ENCODE measurements at places on chromosomes 3 and 15.

DNA sequence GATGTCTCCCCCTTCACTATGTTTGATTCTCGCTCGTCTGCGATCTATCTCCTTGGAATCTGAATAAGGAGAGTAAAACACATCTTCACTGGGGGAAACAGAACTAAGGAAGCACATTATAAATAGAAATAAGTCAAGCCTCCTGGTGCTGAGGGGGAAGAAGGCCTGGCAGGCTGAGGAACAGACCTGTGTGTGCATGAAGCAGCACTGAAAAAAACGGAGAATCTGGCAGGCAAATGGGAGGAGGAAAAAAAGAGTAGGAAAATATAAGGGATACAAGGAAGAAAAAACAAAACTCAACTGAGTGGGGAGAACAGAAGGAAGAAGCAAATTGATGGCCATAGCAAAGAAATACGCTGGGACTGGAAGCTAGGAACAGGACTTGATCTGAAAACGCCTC, 25.7 kb downstream of the PARP16 start:
- DNase-seq, result no peak

- no peak for DNase-seq
These were observed 221.2 kb upstream of the ALCAM start for GRCh38 chr3:105145511-105145910.

DNA sequence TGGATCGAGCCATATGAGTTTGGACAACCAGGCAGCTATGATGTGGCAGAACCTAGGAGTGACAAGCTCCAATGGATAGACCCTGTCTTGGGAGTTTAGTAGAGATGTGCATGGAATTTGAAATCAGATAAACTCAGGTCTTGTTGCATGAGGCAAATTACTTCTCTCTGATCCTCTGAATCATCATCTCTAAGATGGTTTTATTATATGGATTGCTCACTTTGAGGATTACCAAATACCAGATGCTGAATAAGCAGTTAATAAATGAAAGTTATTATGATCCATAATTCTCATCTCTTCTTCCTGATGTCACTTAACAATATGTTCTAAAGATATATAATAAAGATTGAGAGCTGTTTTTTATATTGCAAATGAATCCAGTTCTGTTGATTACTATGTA, 622.2 kb downstream of the NTRK3 start:
- DNase-seq, result no peak

DNA sequence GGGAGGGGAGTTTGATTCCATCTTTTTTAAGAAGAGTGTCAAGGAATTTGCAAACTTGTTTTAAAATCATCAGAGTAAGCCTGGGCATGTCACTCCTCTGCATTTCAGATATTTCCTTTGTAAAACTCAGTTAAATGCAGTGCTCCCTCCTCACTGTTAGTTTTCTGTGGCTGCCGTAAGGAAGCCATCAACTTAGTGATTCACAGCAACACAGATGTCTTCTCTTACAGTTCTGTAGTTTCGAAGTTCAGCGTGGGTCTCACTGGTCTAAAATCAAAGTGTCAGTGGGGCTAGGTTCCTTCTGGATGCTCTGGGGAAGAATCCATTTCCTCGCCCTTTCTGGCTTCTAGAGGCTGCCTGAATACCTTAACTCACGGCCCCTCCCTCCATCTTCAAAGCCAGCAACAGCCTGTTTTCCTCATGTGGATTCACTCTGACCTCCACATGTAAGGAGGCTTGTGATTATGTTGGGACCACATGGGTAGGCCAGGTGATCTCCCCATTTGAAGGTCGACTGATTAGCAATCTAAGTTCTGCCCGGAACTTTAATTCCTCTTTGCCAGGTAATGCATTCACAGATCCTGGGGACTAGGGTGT, 12.4 kb downstream of the ISG20 start:
- DNase-seq, result no peak

DNA sequence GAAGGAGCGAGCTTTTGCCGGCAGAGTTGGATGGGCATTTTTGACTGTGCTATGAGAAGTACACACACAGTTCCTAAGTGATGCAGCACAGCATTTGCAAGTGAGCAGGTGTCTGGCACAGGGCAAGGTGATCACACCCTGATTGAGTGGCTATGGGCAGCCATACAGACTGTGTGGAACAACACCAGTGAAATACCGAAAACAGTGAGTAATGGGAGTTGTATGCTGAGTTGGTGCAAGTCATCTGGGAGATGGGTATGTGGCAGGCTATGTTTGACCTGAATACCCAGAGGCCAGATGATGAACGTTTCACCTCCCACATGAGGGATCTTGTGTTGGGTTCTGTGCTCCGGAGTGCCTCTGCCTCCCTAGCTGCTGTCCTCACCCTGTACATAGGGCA, 53.5 kb upstream of the TIPARP start:
- no peak for DNase-seq

DNA sequence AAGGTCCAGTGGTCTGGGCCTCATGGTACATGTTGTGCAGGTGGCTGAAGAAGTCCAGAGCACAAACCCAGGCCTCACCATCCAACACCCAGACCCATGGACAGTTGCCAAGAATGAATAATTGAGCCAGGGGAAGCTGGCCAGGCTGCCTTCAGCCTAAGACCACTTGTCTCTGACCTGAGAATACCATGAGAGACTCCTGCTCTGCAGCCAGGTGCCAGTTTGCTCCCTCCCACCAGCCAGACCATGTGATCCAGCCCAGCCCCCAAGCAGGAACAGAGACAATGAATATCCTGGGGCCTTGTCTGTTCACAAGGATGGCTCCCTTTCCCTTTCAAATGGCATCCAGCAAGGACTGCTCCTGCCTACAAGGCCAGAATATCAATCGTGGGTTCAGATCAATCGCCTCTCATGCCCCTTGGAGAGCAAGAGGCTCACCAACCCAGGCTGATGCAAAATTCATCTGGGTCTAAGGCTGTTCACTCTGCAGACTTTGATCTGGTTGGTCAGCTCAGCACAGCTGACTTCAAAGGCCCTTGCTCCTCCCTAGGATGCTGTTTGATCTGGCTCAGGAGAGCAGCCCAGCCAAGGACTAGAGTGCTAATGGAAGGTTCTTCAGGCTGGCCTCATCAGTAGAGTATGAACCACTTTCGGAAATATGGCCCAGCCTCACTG, 13.4 kb downstream of the TRAIP start:
- no peak for DNase-seq

GRCh38 chr15:84400820-84401219, 165.2 kb downstream of the GOLGA6L4 start:
- no peak for DNase-seq

- no peak for DNase-seq
These were observed 46.8 kb downstream of the LSM3 start for GRCh38 chr3:14225421-14225820.

DNA sequence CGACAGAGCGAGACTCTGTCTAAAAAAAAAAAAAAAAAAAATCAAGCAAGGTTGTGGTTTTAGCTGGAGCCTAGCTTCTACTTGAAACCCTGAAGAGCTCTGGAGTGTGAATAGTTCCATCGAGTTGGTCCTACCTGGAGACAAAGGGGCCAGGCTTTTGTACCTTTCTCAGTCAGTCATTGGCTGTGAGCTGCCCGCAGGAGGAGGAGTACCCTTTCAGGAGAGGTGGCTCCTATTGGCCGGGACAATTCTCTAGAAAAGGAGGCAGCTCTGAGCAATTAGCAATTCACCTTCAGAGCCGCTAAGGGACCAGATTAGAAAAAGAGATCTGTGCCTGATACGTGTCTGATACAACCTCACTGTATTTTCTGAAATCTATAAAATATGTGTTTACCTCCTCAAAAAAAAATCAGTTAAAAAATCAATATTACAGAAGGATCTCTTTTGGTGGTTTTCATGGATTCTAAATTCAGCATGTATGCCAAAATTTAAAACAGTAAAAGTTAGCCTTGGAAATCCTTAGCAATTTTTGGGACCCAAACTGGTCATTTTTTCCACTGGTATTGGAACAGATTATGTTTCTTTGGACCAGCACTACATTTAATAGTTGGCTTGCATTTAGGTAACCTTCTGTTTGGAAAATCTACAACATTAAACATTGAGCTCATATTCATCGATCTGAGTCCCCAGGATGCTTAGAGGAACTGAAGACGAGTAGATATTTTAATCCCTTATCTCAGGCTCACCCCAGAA, 29.7 kb upstream of the PDCD6IP start:
- no peak for DNase-seq

DNA sequence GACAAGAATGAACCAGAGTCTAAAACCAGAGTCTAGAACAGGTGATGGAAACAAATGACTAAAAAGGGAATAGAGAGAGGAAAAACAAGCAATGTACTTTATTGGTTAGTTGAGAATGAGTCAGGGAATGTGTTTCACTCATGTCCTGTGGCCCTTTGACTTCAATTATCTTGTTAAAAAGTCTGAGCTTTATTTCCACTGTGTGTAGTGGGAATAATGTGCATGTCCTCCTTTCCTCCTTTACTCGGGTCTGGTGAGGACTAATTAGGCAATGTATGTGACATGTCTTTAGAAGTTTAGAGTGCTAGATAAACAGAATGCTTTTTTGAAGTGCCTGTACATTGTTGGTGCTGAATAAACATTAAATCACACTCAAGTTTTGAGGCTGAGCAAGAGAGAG, 21.3 kb downstream of the LSAMP start:
- no peak for DNase-seq

All from stimulated activated CD4-positive, alpha-beta T cell treated with anti-CD3 and anti-CD28 coated beads, Interleukin-15, amount 100 ng/mL, for 48 hours (primary cell).